ENCODE measurements at places on chromosomes 5 and 9.
A peak's percentile ranks its signal among the peaks of the same experiment; 100 is the strongest.

DNA sequence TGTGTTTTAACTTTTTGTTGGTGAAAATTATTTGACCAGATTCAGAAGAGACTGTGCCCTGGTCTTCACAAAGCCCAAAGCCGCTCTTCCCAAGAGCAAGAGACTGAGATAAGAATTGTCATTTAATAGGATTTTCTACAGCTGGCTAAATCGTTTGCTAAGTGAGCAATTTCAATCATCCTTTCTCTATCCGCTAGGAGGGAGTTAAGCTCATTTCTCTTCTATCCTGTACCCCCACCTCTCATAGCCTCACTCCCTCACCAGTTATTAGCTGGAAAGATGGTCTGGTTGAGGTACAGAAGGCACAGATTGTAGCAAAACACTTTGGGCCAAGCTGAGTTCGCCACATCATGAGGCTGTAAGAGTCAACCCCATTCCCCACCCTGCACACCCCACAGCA, 43.0 kb upstream of the SIL1 start:
- DNase-seq = no peak

- no peak for DNase-seq
Measured at GRCh38 chr5:6611334-6612256, 21.2 kb downstream of the NSUN2 start.

DNA sequence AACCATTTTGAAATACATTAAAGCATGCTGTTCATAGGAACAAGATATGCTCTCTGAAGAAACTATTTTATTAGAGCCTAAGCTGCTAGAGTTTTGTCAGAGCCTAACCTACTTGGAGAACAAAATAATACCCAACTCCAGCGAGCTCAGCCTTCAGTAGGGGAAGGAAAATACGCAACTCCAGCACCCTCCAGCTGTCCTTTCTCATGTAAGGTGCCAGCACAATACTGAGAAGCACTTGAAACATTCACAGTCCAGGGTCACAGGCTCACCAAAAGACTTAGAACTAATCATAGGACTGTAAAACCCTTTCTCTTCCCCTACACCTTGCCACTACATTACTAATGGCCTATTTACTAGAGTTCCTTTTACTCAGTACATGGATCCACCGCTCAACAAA, 18.9 kb downstream of the DPYSL3 start:
- no peak for DNase-seq

- no peak for DNase-seq
Measured at GRCh38 chr9:69797675-69798074, 22.9 kb upstream of the CFAP95 start.

GRCh38 chr5:159894149-159894720, 22.0 kb upstream of the ADRA1B start:
- DNase-seq = no peak

DNA sequence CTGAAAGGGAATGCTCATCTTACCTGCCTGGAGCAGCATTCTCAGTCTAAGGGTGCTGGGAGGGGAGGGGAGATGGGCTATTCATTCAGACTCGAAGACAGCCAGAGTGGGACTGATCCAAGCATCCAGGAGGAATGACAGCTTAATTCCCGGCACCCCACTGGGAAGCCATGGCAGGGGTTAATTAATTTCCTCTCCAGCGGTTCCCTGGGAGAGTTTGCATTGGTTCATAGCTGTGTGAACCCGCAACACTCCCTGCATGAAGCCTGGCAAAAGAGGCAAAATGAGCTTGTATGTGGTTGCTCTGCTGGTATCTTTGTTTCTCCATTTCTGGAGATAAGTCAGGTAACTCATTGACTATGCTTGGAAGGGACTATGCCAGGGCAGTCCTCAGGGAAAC, 401.0 kb upstream of the SLC24A2 start:
- no peak for DNase-seq

- no peak for DNase-seq
Measured at GRCh38 chr9:14869671-14870070, 40.6 kb downstream of the FREM1 start.

DNA sequence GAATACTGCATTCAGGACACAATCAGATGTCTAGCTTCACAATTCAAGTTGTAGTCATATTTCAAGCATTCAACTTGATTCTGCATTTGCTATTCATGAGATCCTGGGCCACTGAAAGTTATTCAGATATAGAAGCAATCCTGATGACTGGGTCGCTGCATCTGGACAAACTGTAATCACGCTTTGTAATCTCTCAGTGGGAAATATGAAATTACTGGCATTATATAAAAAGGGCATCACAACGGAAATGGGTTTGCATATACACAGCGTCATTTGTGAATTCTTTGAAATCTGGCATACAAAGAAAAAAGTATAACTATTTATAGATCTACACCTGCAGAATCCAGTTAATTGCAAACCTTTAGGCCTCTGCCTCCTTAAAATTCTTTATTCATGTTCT, 102.2 kb downstream of the PARP8 start:
- DNase-seq = no peak

GRCh38 chr5:59923465-59923864, 29.9 kb upstream of the PDE4D start:
- DNase-seq = peak; percentile 20

- no peak for DNase-seq
Measured at GRCh38 chr9:128419061-128419925, 1.4 kb upstream of the CERCAM start.

GRCh38 chr9:27487927-27488326, 36.2 kb upstream of the IFNK start:
- DNase-seq = no peak

- peak; percentile 63 for DNase-seq
Measured at GRCh38 chr9:126805554-126806262, 868 bp downstream of the ZBTB43 start.

- peak; percentile 97 for DNase-seq
Measured at GRCh38 chr9:33506626-33507370, 17.3 kb upstream of the ANKRD18B start.

GRCh38 chr9:764105-764524, 77.4 kb upstream of the DMRT1 start:
- DNase-seq = peak; percentile 52

GRCh38 chr5:146400201-146400600, 46.9 kb upstream of the TCERG1 start:
- no peak for DNase-seq

DNA sequence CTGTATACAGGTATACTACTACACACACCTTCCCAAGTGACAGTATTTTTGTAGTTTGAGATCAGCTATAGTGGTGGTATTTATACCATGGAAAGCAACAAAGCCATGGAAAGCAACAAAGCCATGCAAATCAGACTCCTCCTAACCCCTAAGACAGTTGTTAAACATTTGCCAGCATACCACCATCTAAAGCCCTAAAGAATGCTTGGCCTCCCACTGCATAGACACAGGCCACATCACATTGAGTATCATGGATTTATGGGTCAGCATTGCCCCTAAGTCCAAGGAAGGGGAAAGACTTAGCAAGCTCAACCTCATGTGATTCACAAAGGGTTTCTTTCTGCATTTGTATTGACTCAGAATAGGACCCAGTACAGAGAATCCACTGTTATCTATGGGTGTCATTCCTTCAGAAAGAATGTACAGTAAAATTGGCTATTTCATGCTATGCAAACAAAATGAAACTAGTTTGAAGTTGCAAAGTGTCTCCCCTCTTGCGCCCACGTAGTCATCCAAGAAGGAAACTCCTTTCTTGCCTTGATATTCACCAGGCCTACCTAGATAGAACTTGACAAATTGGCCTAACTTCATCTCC, 70.4 kb upstream of the IQGAP2 start:
- no peak for DNase-seq

DNA sequence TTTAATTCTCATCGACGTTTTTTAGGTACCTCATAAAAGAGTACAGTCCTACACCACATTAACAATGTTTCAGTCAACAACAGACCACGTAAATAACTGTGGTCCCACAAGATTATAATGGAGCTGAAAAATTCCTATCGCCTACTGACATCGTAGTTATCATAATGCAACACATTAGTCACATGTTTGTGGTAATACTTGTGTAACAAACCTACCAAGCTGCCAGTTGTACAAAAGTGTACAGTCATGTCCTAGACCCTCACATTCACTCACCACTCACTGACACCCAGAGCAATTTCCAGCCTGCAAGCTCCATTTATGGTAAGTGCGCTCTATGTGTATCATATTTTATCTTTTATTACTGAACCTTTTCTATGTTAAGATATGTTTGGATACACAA, 16.8 kb downstream of the GNAQ start:
- peak; percentile 60 for DNase-seq

GRCh38 chr9:116448431-116448830, 238.7 kb upstream of the TRIM32 start:
- DNase-seq = no peak

DNA sequence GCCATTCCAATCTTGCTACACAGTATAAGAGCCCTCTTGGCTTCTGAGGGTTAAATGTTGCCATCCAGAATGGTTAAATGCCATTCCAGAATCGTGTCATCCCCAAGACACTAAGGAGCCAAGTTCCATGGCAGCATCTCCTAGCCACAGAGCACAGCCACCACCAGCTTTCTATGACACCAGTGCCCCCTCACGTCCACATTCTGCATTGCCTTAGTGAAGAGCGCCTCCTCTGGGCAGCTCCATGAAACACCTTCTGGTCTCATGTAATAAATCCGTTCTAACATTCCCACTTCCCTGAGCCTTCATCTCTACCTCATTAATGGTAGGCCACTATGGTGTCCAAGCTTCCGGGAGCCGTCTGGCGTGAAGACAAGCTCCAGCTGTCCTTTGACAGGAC, 12.4 kb downstream of the CBY3 start:
- peak; percentile 62 for DNase-seq

GRCh38 chr9:121299467-121300282, 31.7 kb downstream of the GSN start:
- DNase-seq = no peak

DNA sequence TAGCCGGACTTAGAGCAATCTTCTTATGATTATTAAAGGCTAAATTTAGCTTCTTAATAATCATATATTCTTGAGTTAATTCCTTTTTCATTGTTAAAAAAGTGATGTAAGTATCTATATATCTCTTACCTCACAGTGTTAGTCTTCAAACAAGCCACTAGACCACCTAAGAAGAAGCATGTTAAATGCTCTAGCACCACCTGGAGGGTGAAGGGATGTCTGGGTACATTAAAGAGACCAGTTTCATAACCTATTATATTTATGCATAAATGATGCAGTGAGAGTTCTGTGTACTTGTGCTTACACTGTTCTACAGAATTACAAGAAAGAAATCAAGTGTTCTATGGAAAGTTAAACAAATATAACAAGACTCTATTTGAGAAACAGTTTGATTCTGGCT, 55.9 kb upstream of the SLCO6A1 start:
- DNase-seq = no peak

DNA sequence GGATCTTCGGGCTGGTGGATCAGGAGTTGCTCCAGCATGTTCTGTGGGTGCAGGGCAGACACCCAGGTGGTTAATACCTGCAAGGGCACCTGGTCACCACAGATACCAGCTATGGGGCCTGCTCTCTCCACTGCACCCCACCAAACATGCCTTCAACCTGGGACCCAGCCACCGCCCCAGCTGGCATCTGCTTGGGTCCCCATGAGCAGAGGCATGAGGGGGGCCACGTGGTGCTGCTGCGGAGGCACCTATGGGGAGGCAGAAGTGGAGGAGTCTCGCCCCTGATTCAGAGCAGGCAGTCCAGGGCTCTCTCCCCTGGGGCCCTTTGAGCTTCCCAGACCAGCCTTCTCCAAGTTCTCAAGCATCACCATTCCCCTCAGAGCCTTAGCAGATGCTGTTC, 2.9 kb downstream of the AK8 start:
- DNase-seq = no peak

- DNase-seq = no peak
Measured at GRCh38 chr9:5482194-5482593, 28.1 kb upstream of the PDCD1LG2 start.

- DNase-seq = no peak
Measured at GRCh38 chr5:6488021-6488420, 39.4 kb downstream of the UBE2QL1 start.

DNA sequence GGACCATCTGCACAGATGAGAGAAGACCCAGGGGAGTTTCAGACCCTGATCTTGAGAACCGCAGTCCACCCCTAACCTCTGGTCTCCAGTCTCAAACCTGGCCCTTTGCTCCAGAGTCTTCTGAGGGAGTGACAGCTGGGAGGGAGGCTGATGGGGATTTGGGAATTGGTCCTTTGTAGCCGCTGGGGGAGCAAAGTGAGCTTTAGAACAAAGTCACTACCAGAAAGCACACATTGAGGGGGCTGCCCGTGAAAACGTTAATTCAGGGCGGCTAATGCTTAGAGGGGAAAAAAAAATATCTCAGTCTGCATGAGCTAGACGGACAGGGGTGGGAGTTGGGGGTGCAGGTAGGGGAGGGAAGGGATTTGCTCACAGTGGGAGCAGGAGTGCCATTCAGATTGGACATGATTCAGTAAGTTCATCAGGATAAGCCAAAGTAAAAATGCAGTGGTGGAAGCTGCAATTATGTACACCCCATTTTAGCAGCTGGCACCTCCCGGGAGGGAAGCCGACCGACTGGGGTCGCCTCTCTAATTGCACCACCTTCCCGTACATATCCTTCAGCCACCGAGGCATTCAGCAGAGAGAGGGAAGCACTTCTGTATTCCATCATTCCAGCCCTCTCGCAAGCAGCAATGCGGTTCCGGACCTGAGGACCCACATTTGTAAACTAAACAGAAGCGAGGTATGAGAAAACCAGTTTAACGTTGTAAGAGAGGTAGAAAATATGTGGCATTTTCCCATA, 123.4 kb upstream of the RETREG1 start:
- no peak for DNase-seq

DNA sequence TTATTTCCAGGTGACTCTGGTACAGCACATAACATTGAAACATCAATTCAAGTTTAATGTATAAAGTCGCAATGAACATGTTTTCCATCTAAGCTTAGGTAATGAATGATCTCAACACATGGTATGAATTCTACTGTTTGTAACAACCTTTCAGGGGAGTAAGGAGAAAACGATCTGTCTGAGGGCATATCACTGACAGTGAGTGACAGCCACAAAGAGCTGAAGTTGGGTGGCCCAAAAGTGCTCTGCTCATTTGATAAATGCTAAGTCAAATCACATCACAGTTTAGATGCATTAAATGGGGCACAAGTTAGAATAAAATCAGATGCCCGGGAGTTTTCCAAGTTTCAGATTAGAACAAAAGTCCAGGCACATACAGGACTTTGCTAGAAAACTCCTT, 1.2 kb downstream of the FANCC start:
- DNase-seq = no peak

GRCh38 chr5:178683783-178684182, 46.7 kb downstream of the ZNF354A start:
- no peak for DNase-seq

DNA sequence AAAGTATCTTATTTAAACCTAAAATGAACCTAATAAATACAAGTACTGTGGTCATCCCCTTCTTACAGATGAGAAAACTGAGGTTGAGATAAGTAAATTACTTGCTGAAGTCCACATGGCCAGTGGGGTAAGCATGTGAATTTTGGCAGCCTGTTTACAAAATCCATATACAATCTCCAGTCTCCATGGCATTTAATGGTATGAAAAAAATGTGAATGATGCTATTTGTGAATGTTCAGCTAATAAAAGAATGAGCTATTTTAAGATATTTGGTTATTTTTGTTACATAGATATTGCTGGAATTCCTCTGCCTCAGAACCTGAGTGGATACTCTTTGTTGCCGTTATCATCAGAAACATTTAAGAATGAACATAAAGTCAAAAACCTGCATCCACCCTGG, 19.3 kb upstream of the GPR150 start:
- peak; percentile 28 for DNase-seq

GRCh38 chr9:109098171-109098959, 21.4 kb downstream of the TMEM245 start:
- peak; percentile 61 for DNase-seq

Measured in brain microvascular endothelial cell (primary cell).